ENCODE measurements at places on chromosomes 7 and 10. TPM values are rescaled to one million over a fixed set of nuclear protein-coding genes. Genes with fewer than 3 reads are reported as not detected.

OLAH gene
- not detected for total RNA-seq

C10orf95 gene
- not detected for total RNA-seq

C7orf33 gene
- not detected for total RNA-seq

MASTL gene
- total RNA-seq, result 24.9 TPM

GPR15LG gene
- not detected for total RNA-seq

TIAL1 gene
- 169 TPM for total RNA-seq

ZNF727 gene
- total RNA-seq, result 0.17 TPM

RPEL1 gene
- total RNA-seq, result not detected

CCDC186 gene
- total RNA-seq, result 47.6 TPM

GRCh38 chr10:119422682-119423509 is 119.6 kb downstream of the RGS10 start:
- no peak for DNase-seq

GRCh38 chr7:158944950-158945349 is 88.6 kb downstream of the DYNC2I1 start:
- DNase-seq, result no peak

DNA sequence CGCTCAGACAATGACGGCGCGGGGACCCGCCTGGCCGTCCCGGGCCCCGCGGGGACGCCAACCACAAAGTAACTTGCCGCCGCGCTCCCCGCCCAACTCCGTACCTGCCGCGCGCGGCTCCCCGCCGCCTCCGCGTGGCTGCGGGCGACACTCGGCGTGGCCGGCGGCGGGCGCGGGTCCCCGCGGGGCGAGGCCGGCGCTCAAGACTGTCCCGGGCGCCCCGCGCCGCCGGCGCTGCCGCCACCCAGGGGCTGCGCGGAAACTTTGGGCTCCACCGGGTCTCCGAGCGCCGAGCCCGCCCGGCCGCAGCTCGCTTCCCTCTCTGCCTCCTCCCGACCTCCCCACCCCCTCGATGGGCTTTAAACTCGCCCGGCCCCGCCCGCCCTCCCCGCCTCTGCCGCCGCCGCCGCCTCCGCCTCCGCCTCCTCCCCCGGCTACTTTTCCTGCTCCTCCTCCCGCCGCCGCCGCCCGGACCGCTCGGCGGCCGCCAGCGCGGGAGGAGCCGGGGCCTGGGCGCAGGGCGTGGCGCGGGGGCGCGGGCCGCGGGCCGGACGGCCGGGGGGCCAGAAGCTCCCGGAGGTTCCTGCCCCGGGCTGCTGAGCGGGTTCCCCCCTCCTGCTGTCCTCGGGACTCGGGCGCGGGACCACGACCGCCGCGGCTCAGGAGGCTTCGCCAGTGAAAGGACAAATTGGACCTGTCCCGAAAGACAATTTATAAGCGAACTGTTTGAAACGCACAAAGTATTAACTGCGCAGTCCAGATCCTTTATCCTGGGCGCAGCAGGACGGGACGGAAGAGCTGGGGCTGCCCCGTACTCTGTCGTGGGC is 10.6 kb upstream of the GRB10 start:
- DNase-seq, result peak; percentile 13

DNA sequence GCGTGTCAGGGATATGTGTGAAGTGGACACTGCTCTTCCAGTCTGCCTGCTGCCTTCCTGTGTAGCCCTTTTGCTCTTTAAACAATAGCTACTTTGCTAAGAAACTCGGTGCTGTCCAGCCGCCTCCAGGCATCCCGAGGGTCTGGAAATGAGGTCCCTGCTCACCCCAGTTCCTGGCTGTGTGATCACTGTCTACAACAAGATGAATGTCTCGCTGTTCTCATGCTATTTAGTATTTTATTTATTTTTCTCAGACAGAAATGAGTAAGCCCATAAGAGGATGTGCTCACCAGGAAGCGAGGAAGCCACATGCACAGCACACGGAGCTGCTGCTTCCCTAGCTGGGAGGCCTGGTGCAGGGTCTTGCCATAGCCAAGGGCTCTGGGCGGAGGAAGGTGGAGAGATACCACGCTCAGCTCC is 167.0 kb upstream of the PITRM1 start:
- DNase-seq, result no peak

DNA sequence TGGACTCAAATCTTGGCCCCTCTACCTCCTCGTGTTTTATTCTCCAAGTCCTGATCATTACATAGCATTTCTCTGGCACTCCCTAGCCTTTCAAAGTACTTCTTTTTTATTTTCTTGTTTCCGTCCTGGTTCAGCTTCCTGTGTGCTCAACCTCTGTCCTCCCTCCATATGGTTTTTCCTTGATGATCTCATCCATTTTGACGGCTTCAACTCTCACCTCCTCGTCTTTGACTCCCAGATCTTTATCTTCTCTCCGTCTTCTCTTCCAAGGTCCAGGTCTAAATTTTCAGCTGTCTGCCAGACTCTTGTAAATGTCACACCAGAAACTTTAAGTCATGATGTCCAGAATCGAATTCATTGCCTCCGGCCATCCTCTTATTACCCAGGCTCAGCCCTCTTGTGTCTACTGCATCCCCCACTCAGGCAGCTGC is 23.3 kb upstream of the GFRA1 start:
- DNase-seq, result no peak

DNA sequence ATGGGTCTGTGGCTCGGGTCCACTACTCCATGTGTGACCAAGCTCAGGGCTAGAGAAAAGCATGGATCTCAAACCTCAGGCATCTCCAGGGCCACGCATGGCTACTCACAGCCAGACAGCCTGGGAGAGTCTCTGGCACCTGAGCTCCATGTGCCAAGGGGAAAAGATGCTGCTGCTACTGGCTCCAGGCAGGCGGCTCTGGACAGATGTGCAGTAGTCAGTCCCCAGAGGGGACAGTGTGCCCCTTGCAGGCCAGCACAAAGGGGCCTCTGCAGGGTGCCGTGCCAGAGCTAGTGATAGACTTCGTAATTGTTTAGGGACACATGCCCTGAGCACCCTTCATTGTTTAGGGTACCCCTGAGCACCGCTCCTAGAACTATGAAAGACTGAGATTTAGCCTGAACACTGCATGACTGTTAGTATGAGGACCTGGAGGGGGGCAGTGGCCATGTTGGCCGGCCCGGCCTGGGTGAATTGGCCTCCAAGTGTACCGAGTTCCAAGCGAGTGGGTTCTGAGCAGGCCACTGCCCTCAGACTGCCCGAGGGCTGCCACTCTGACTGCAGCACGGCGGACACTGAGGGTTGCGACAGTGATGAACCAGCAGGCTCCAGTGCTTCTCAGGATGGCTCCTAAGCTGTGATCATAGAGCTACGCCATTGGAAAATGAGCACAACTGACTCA is 80.7 kb downstream of the TCERG1L start:
- no peak for DNase-seq

- DNase-seq, result no peak
Measured at GRCh38 chr10:102287991-102288390, 42.7 kb downstream of the GBF1 start.

GRCh38 chr10:104318810-104319741 is 19.2 kb downstream of the ITPRIP start:
- DNase-seq, result no peak

GRCh38 chr7:6708304-6708703 is 1.6 kb upstream of the ZNF12 start:
- no peak for DNase-seq

GRCh38 chr10:131898061-131898460 is 2.7 kb upstream of the PPP2R2D start:
- no peak for DNase-seq

DNA sequence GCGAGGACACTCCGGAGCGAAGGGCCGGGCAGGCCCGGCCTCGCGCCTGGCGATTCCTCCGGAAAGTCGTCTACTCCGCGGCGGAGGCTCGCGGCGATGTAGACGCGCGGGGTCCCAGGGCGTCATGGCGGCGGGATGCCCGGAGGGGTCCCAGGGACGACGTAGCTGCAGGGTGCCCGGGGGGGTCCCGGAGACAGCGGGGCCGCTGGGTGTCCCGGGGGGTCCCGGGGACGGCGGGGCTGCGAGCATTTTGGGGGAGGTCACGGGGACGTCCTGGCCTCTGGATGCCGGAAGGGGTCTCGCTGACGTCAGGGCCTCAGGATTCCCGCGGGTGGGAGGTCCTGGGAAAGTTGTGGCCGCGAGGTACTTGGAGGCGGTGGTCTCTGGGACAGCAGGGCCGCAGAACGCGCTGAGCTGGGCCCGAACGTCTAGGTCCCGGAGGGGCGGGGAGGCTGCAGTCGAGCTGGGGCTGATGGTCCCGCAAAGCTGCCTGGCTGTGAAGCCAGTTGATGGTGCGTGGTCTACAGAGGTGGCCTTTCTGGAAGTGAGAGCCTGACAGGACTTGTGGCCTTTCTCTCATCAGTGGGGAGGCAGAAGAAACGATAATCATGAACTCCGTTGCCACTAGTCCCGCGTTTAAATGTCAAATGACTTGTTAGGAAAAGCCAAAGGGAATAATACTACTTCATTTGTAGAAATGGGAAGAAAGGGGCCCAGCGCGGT is 637 bp downstream of the HSPA14 start:
- DNase-seq, result peak; percentile 17

- DNase-seq, result no peak
Measured at GRCh38 chr10:71694567-71694968, 25.0 kb downstream of the C10orf105 start.

GRCh38 chr7:75906991-75907667 is 7.8 kb upstream of the POR start:
- no peak for DNase-seq

DNA sequence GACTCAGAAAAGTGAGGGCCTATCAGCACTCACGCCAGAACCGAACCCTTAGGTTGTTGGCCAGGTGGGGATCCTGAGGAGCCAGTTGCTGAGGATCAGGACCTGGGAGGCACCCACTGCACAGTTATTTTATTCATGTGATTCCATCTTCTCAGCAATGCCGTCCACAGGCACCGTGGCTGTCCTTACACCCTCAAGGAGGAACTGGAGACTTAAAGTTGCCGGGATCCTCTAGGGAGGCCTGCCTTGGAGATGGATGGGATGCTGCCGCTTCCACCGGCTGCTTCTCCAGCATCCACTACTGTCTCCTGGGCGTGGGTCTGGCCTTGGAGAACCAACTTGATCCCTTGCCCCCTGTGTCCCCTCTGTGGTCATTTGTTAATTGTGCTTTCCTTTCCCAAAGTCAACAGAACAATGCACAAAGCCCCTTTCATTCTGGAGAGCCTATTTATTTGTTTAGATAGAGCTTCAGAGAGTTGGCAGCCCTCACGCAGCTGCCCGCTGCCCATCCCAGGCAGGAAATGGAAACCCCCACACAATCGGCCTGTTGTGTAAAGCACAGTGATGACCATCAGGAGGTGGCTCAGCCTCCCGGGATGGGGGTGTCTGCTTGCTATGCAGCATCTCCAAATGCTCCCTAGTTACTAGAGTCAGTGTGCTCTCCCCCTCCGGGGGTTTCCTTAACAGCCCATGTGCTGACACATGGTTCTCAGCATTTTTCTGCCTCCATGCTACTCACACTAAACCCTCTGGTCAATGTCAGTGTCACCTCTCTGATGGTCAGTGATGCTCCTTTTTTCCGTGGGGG is 52.9 kb upstream of the IGFBP3 start:
- no peak for DNase-seq

DNA sequence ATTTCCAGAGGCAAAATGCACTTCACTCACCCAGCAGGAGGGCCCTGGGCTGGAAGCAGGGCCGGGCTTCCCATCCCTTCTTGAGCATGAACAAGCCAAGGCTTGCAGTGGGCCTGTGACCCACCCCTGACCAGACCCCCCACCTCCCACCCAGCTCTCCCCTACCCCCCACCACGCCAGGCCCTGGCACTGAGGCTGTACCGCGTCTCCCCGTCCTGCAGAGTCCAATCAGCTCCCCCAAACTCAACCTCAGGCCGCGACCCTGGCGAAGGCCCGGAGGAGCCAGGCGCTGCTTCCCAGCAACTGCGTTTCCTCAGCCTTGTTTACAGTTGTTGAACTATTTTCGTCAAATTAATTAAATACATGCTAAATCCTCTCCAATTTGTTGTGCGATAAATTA is 16.9 kb upstream of the MYL10 start:
- no peak for DNase-seq

GRCh38 chr7:116307253-116307652 is 96.9 kb downstream of the TES start:
- DNase-seq, result no peak

DNA sequence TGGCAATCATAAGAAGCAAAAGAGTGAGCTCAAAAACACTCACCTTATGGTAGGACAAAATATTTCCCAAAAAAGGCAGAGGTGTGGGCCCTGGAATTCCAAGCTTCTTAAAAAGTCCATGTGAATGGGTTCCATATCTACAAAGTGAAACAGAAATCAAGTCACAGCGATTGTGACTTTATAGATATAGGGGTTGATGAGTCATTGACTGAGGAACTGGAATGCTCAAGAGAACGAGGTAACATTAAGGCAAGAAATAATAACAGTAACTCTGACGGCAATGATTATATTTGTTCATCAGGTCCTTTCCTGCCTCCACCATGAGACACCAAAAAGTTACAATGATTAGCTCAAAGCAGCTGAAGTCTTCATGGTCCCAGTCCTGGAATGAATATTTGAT is 4.0 kb downstream of the CYP3A4 start:
- DNase-seq, result no peak

DNA sequence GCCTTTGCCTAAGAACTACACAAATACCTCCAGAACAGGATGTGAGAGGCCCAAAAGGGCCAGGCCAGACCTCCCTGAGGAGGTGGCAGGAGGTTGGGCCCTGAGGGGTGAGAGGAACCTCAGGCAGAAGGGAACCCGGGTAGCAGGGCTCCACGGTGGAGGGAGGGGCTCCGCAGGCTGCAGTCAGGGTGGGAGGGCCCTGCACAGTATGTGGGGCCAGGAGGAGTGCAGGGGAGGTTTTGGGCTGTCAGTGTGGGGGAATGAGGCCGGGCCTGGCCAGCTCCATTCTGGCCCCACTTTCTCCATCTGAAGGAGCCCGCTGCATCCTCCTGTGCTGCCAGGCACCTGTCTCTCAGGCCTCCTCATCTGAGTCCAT is 25.9 kb downstream of the DNAJB12 start:
- DNase-seq, result no peak

GRCh38 chr10:101467286-101467770 is 113.4 kb downstream of the BTRC start:
- DNase-seq, result no peak

DNA sequence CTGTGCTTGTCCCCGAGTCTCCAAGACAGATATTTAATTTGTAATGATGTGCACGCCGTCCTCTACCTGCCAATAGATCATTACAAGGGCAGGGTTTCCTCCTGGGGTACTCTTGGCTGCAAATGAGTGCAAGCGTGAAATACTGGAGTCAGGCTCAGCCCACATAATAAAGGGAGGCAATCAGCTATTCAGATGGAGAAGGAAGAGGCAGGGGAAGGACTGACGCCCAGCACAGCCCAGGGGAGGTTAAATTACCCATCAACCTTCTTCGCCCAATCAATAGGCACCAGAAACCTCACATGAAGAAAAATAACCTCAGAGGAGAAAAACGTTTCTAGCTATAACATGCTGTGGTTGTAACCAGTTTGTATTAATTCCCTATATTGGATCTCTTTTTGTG is 544.9 kb upstream of the ADARB2 start:
- no peak for DNase-seq

GRCh38 chr7:91079487-91079886 is 184.7 kb upstream of the FZD1 start:
- DNase-seq, result no peak

GRCh38 chr7:50662041-50662694 is 97.0 kb upstream of the DDC start:
- no peak for DNase-seq

Measured in T-helper 17 cell (primary cell).